ENCODE measurements at places on chromosomes 2 and 18. TPM values are rescaled to one million over a fixed set of nuclear protein-coding genes. Genes with fewer than 3 reads are reported as not detected.

DNA sequence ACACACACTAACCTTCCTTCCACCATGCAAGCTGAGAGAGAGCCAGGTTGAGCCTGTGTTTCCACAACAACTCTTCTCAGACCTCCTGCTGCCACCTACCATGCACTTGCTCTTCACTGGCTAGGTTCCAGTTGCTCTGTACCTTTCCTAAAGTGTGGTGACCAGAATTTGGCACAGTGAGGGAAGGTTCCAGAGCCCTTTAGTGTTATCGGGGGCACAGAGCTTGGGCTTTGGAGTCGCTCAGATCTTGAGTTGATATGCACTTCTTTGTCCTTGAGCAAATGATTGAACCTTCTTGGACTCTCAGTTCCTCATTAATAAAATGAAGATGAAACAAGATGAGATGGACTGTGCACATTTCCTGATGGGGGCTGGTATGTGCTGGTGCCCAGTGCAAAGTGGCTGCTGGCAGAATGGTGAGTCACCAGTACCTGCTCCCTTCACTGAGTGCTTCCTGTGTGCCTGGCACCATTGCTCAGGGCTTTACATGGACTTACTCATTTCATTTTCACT lies 47.1 kb downstream of the NEDD4L start:
- DNase-seq: no peak

DNA sequence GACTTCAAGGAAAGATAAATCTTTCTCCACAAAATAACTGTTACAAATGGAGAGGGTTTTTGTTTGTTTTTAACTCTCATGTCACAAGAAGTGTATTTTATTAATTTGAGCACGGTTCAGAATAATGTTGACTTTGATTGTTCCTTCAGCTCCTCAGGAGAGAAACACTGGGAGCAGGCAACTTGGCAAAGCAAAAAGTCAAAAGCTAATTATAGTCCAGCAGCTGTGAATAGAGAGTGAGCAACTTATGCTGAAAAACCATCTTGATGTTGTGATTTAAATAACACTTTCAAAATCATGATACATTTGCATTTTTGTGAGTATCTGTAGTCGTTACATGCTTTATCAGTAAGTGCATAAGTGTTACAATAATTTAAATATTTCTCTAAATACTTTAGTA lies 37.5 kb upstream of the TTN start:
- no peak for DNase-seq

DNA sequence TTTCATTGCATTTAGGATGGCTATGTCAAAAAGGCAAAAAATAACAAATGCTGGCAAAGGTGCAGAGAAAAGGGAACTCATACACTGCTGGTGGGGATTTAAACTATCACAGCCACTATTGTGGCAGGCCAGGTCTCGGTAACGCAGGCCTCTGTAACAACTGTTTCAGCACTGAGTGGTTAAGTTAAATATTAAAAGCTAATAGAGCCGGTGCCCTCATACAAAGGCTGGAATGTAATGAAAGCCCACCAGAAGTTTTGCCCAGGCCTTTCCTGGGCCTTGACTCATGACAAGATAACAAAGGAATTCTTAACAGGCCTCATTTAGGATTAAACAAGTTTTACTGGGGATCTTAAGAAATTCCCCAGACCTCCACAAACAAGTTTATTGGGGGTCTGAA lies 10.7 kb downstream of the MERTK start:
- no peak for DNase-seq

Gene IL36G
- total RNA-seq: not detected

Gene CDH7
- total RNA-seq: not detected
